ENCODE measurements at places on chromosomes 3 and 15. TPM values are rescaled to one million over a fixed set of nuclear protein-coding genes. Genes with fewer than 3 reads are reported as not detected.

GRCh38 chr15:48622237-48622636, 23.3 kb downstream of the FBN1 start:
- no peak for DNase-seq

CX3CR1 gene
- 1.1 TPM for total RNA-seq

- no peak for DNase-seq
These were observed 315.8 kb upstream of the COL8A1 start for GRCh38 chr3:99322551-99322950.

DISP2 gene
- not detected for total RNA-seq

All from uterus (tissue), 4 donors.